ENCODE measurements at places on chromosomes 2 and 18. TPM values are rescaled to one million over a fixed set of nuclear protein-coding genes. Genes with fewer than 3 reads are reported as not detected.

- H3K36me3 ChIP-seq: no peaks in the 10 kb centered on the region
- no peak for DNase-seq
- H3K4me1 ChIP-seq: peaks cover under 1% of the 10 kb centered on the region
- H3K27ac ChIP-seq: no peak overlapping the region
These were observed 99.7 kb upstream of the NCKAP5 start for GRCh38 chr2:133667968-133668367.

The SERPINB7 gene
- total RNA-seq: not detected

The PCBP1 gene
- total RNA-seq: 227 TPM

DNA sequence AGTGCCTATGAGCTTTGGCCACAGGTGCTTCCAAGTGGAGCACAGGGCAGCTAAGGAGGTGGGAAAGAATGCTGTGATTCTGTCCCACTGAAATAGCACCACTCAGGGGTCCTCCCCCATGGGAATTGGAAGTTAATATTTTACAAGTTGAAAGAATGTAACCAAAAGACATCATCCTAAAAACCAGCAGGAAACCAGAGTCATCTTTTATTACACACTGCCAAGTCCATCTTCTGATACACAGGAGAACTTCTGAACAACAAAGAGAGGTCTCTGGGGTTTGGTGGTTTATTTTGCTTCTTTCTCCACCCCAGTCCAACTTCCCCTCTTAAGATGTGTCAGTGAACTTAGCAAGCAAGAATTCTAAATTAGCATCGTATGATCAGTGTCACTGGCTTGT lies 47.7 kb downstream of the COLEC12 start:
- DNase-seq: no peak
- no peak overlapping the region for H3K4me3 ChIP-seq
- H3K36me3 ChIP-seq: no peaks in the 10 kb centered on the region
- no peaks in the 10 kb centered on the region for H3K27me3 ChIP-seq

The TGFA gene
- total RNA-seq: 1.8 TPM

The DRC1 gene
- not detected for total RNA-seq
